ENCODE measurements at places on chromosomes 1 and 21.

DNA sequence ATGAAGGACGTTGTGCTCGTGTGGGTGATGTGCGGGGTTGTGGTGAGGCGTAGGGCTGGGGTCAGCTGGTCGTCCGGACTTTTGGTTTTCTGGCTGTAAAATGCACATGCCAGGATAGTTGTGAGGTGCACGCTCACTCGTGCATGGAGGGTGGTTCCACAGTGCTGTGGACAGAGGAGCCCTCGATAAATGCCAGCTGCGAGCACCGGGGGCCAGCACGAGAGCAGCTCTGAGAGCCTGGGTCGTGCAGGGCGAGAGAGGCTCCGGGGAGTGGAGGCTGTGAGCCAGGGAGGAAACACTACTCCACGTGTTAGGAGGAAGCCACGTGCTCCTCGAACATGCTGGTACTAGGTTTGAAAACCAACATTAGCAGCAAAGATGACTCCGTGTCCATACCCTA is 39.4 kb downstream of the COL18A1 start:
- DNase-seq: no peak

- DNase-seq: peak; percentile 48
Measured at GRCh38 chr1:109214695-109215623, 1.2 kb downstream of the SARS1 start.

DNA sequence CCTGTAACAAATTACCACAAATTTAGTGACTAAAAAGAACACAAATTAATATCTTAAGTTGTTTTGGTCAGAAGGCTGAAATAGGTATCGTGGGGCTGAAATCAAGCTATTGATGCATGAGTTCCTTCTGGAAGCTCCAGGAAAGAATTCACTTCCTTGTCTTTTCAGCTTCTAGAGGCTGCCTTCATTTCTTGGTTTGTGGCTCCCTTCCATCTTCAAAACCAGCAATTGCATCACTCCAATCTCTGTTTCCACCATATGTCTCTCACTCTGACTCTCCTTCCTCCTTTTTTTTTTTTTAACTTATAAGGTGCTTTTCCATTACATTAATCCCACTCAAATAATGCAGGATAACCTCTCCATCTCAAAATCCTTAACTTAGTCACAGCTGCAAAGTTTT is 78.4 kb downstream of the OLFM3 start:
- DNase-seq: no peak

DNA sequence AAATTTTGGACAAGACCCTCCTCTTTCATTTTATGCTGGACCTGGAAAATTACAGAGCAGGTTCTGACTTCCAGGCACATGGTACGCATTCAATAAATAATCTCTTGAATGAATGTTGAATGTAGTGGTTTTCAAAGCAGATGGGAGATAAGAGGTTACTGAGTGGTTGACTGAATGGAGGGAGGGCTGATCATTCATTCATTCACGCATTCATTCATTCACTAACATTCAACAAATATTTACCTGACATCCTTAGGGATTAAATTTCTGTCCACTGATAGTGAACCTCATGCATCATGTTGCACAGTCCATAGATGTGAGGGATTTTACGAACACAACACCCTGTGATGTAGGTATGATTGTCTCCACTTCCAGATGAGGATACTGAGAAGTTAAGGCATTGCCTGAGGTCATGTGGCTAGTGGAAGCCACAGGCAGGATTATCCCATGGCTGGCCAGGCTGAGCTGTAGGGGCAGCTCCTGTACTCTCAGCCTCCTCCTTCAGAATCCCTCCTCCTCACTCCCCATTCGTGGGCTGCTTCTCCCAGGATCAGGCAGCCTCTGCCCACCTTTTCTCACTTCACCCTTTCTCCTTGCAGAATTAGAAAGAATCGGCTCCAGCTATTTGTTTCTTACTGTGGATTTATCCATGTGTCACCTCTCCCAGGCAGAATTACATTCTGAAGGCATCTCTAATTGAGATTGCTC is 48.4 kb upstream of the ATP5PO start:
- DNase-seq: no peak

- no peak for DNase-seq
Measured at GRCh38 chr1:170063109-170063826, 11.2 kb downstream of the KIFAP3 start.

GRCh38 chr1:26814377-26814776 is 12.1 kb upstream of the ZDHHC18 start:
- no peak for DNase-seq

GRCh38 chr1:192395211-192395610 is 78.4 kb downstream of the RGS21 start:
- no peak for DNase-seq

- DNase-seq: no peak
Measured at GRCh38 chr1:226632922-226633351, 84.4 kb downstream of the STUM start.

DNA sequence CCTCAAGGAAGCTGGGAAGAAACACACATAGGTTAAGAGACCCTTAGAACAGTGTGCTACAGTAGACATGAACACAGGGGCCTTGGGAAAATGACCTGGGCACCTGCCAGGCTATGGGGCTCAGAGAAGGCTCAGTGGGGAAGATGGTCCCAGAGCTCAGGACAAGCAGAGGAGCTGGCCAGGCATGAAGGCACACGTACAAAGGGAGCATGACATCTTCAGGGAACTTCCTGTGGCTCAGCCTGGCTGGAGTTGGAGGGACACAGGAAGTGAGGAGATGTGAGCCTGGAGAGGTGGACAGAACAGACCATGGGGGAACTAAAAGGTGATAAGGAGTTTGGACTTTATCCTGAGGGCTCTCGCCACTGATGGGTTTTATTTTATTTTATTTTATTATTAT is 3.8 kb upstream of the SLC50A1 start:
- DNase-seq: no peak

DNA sequence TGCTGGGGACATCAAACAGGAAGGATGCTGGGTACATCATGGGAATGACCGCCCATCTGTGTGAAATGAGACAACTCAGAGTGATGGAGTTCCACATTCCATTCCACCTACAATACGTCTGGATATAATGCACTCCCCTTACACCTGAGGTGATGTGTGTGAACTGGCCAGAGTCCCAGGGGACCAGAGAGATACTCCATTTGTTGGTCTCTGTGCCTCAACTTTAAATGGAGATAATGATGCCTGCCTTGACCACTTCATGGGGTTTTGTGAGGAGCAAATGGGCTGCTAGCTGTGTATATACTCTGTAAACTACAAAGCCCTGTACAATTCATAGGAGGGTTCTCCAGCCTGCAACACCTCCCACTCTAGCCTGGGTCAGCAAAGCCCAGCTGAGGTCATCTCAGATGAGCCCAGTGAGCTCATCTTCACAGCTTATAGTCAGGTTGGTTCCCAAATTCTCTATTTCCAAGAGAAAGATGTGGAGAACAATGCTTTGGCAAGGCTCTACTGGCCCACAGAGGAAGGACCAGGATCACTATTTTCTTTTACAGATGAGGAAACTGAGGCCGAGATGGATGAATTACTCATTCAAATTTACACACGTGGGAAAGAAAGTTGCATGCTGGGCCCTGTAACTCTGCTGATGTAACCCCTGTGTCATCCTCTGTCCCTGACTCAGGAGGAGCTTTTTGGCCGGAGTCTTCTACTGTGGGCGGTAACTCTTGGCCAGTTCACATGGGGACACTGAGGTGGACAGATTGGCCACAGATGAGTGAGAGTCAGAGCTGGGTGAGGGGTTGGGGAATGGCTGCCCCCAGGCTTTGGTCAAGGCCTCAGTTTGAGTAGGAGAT is 105.6 kb upstream of the GCLM start:
- DNase-seq: no peak

- DNase-seq: no peak
Measured at GRCh38 chr1:201008666-201009360, 14.7 kb downstream of the KIF21B start.

DNA sequence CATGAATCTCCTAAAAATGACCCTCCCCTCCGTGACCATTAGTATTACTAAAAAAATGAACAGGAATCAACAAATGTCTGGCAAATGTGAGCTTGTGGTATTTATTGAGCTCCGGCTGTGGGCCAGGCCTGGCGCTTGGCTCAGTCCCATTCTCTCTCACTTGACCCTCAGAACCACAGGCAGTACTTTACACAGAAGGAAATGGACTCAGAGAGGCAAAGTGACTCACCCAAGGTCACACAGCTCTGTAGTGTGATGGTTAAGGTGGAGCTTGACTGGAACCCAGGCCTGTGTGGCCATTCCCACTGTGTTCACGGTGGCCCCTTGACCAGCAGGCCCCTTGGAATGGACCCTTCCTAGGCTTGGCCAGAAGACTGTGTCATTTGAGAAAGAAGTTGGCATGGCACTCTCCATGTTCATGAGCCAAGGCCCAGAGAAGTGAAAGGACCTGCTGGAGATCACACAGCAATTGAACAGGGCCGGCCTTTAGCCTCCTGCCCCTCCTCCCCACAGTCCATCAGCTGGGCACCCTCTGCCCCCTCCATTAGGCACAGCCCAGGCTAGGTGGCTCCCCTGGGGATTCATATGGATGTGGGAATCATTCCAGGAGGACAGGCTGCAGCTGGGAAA is 32.1 kb downstream of the FAM151A start:
- DNase-seq: no peak

- no peak for DNase-seq
Measured at GRCh38 chr1:112386731-112387346, 9.2 kb upstream of the CTTNBP2NL start.

DNA sequence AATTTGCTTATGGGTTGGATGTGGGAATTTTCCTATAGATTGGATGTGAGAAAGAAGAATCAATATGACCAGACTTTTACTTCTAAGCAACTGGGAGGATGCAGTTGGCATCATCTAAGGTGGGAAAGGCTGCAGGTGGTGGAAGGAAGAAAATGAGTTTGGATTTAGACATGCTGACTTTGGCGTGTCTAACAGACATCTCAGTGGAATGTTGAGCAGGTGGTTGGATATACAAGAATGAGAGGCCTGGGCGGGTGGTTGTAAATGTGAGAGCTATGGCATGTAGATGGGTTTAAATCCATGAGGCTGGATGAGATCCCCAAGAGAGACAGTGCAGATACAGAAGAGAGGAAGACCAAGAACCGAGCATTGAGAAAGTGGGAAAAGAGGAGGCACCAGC is 10.5 kb downstream of the ADORA1 start:
- DNase-seq: no peak

DNA sequence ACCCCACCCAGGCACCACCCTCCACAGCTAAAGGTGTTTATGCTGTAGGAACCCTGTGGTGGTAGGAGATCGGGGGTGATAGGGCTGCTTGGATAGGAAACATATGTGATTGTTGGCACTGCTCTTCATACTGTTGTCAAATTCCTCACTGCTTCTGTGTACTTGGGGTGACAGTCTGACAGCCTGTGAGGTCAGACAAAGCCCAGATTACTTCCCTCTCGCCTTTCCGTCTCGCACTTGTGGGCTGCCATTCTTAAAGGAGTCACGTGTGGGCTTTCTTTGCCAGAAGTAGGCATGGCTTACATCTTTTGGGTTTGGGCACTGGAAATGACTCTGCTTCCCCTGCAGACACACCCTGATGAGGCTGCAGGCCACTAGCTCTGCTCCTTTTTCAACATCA is 363.8 kb downstream of the DISC1 start:
- no peak for DNase-seq

- DNase-seq: no peak
Measured at GRCh38 chr1:31327381-31327780, 30.5 kb downstream of the ZCCHC17 start.

GRCh38 chr1:117359561-117360289 is 7.5 kb upstream of the MAN1A2 start:
- DNase-seq: no peak

- DNase-seq: no peak
Measured at GRCh38 chr1:167821969-167822685, 91.8 kb downstream of the ADCY10 start.

GRCh38 chr1:119429687-119430086 is 14.7 kb downstream of the HSD3B2 start:
- DNase-seq: no peak

DNA sequence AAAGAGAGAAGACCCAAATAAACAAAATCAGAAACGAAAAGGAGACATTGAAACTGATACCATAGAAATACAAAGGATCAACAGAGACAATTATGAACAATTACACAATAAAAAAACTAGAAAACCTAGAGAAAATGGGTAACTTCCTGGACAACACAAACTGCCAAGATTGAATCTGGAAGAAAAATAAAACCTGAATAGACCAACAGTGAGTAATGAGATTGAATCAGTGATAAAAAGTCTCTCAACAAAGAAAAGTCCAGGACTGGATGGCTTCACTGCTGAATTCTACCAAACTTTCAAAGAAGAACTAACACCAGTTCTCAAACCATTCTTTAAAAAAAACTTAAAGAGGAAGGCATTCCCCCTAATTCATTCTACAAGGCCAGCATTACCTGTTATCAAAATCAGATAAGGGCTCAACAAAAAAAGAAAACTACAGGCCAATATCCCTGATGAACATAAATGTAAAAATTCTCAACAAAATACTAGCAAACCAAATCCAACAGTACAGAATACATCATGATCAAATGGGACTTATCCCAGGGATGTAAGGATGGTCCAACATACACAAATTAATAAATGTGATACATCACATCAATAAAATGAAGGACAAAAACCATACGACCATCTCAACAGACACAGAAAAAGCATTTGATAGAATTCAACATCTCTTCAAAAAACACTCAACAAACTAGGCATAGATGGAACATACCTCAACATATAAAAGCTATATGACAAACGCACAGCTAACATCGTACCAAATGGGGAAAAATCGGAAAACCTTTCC is 119.9 kb downstream of the ACBD6 start:
- DNase-seq: no peak

GRCh38 chr21:29949991-29950390 is 10.2 kb upstream of the GRIK1 start:
- no peak for DNase-seq

DNA sequence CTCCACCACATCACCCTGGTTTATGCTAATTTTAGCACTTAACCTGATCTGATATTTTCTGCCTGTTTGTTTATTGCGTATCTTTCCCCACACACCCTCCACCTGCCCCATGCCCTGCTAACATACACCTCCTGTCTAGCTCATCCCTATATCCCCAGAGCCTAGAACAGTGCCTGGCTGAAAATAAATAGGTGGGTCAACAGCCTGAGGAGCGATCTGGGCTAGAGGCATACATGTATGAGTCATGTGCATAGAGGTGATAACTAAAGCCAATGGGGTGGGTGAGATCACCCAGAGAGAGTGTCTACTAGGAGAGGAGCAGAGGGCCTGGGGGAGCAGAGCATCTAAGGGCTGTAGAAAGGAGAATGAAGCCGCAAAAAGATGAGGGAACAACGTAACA is 2.7 kb downstream of the HTR1D start:
- no peak for DNase-seq

- no peak for DNase-seq
Measured at GRCh38 chr1:31199236-31199790, 40.4 kb downstream of the NKAIN1 start.

GRCh38 chr1:33867684-33868083 is 3.8 kb downstream of the HMGB4 start:
- no peak for DNase-seq

All from activated CD4-positive, alpha-beta T cell treated with anti-CD3 and anti-CD28 coated beads, Interleukin-2, amount 50 U/mL, for 48 hours (primary cell).